ENCODE measurements at places on chromosomes 2 and 18.

DNA sequence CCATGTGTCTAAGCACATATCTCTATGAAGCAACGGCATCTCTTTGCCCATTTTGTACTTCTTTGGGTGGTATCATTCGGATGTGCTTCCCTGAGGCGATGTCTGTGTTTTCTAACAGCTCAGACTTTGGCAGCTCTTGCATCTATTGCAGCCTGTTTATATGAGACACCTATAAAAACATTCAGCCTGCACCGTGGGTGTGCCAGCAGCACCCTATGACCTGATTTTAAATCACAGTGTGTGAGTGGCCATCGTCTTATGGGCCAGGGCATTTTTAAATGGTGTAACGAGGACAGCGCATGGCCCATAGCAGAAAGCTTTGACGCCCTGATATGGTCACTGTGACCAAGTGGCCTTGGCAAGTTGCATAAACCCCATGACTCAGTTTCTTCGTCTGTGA, 12.9 kb downstream of the NPAS2 start:
- DNase-seq = peak; percentile 54

DNA sequence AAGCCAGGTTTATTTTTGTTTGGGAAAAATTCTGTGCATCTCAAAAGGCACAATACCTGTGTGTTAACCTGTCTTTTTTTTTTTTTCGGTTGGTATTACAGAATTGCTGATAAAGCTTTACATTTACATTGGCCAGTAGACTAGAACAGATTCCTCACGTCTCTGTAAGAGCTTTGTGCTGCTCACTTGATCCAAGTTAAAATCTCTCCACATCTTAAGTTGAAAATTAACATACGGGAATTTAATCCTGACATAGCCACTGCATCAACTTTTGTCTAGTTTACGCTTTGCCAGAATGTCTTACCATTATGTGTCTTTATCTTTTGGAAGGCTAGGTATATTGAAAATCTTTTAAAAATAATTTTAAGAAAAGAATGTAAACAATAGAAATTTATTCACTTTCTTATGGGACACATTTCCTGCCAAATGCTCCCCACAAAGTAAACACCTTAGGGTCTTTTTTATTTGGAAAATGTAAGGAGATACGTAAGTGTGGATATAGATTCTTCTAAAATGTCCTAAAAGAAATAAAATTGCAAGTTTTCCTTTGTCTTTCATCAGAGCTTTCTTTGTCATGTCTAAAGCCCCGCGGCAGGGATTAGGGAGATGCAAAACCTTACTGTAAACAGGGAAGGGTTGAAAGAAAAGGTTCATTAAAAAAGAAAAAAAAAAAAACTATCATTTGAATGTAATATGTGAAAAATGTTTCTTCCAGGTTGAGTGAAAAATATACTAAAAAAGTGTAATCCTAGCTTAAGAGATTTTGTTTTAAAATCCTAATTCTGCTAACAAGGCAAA, 912.8 kb downstream of the NRXN1 start:
- no peak for DNase-seq

DNA sequence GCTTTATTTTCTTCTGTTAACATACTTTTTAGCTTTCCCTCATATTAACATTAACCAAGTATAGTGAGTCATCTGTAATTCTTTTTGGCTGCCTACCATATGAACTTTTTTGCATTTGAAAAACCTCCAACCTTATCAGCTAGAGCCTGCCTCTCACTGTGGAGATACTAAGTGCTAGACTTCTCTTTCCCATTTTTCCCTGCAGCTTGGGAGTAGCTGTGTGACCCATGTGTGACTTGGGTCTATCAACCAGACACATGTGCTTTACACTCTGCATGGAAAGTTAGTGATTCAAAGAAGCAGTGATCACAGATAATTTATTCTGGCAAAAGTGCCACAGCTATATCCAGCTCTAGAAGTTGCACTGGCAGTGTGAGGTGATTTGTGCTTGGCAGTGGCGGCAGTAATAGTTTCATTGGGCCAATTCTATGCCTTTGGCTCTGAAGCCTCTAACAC, 36.3 kb downstream of the PREPL start:
- no peak for DNase-seq

GRCh38 chr2:177053716-177054115, 158.9 kb upstream of the HNRNPA3 start:
- DNase-seq = no peak

GRCh38 chr18:48959921-48960920, 9.5 kb upstream of the SMAD7 start:
- peak; percentile 50 for DNase-seq

- no peak for DNase-seq
Observed at GRCh38 chr18:13264091-13265007, 45.8 kb downstream of the LDLRAD4 start.

GRCh38 chr2:158403237-158403636, 53.3 kb downstream of the CCDC148 start:
- no peak for DNase-seq

DNA sequence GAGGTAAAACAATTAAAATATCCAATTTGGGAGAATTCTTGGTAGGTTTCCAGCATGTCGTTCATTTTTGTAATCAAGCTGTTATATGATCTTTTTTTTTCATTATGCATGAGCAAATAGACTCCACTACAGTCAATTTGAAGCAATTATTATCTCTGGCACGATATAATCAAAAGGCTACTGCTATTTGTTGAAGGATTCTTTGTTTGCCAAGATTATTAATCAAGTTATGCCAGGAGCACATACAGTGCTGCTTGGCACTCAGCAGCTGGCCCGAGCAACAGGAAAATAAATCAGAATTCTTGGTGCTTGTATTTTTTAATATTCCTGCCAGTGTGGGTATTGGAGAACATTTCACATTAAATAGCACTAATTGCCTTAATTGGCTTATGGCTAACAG, 279.5 kb downstream of the RND3 start:
- no peak for DNase-seq

- DNase-seq = peak; percentile 35
Observed at GRCh38 chr2:10141736-10142639, 19.4 kb downstream of the RRM2 start.

GRCh38 chr2:46825939-46826568, 89.6 kb downstream of the MCFD2 start:
- DNase-seq = peak; percentile 97

DNA sequence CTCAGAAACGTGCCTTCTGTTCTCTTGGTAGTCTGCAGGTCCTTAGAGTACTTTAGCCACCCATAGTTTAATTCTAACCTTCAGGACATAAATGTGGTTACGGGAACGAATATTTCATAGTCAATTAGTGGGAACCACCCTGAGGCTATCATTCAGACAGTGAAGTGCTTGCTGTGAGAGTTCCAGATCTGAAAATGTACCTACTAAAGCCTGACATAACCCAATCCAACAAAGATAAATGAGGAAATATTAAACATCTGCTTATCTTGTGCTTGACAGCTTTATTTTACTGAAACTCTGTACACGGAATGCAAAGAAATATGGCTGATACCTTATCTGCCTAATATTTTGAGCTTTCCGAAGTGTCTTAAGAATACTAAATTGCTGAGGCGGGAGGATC, 43.0 kb downstream of the RAB27B start:
- DNase-seq = no peak

- no peak for DNase-seq
Observed at GRCh38 chr2:128420776-128421175, 102.1 kb upstream of the HS6ST1 start.

- no peak for DNase-seq
Observed at GRCh38 chr18:12606592-12607315, 51.2 kb downstream of the SPIRE1 start.

DNA sequence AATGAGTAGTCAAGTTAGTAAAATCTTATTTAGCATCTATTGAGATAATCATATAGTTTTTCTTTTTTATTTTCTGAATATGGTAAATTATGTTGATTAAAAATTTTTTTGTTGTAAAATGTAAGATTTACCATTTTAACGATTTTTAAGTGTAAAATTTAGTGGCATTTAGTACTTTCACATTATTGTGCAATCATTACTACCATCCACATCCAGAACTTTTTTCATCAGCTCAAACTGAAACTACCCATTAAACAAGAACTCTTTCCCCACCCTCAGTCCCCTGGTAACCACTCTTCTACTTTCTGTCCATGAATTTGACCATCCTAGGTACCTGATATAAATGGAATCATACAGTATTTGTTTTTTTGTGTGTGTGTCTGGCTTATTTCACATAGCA, 11.1 kb downstream of the RAB3GAP1 start:
- no peak for DNase-seq

DNA sequence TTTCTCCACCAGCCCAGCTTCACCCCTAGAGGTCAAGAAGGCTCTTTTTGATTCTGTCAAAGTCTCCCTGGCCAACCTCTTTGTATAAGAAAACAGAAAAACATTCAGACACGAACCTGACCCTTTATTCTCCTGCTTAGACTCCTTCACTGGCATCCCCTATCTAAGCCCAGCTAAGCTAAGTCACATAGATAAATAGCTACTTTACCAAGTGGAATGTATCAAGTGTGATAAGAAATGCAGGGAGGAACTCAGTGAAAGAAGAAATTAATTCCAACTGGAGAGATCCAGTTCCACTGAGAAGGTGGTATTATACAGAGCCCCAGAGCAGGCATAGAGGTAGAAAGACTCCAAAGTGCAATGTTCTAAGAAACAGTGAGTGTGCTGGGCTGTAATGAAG, 489.5 kb downstream of the TNS1 start:
- no peak for DNase-seq

- DNase-seq = peak; percentile 78
Observed at GRCh38 chr2:160054984-160055725, 7.3 kb downstream of the PLA2R1 start.

DNA sequence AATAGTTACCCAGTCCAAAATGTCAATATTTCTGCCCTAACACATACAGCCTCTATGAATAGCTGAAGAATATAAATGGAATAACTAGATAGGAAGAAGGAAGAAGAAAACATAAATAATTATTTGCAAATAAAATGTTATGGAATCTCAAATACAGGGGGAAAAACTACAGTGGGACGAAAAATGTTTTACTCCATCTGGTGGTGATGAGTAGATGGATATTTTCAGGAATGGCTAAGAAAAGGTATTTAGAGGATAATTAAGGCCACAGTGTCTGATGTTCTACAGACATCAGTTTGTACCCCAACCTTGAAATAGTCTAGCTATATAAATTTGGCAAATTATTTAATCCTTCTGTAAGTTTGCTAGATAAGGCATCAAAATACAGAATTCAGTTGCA, 178.1 kb upstream of the FSHR start:
- DNase-seq = peak; percentile 1

DNA sequence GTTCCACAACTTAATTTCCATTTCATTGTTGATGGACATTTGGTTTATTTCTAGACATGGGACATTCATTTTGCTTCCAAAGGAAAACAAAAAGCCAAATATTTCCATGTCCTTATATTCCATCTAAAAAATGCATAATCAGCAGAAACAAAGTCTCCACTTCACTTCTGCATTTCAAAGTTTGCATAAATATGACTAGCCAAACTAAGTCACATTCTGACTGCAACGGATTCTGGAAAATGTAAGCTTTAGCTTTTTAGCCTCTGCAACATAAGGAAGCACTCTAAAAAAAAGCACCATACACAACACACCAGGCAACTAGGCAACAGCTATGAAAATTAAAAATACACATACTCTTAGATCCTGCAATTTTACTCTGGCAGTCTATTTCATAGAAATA, 135.3 kb downstream of the ETAA1 start:
- no peak for DNase-seq

DNA sequence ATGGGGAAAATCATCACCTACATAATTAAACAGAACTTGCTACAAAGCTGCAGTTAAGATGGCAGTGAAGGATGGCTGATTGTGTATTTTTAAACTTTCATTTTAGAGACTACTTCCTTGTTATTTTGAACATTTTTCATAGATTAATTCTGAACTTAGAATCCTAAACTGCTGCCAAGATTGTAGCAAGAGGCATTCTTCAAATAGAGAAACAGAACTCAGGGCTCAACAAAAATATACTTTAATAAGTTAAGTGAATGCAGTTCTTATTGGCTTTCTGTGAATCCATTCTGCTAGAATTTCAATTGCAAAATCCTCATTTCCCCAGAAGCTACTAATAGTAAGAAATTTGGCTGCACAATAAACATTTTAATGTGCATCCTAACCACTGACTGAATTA, 160.3 kb downstream of the L3MBTL4 start:
- no peak for DNase-seq

DNA sequence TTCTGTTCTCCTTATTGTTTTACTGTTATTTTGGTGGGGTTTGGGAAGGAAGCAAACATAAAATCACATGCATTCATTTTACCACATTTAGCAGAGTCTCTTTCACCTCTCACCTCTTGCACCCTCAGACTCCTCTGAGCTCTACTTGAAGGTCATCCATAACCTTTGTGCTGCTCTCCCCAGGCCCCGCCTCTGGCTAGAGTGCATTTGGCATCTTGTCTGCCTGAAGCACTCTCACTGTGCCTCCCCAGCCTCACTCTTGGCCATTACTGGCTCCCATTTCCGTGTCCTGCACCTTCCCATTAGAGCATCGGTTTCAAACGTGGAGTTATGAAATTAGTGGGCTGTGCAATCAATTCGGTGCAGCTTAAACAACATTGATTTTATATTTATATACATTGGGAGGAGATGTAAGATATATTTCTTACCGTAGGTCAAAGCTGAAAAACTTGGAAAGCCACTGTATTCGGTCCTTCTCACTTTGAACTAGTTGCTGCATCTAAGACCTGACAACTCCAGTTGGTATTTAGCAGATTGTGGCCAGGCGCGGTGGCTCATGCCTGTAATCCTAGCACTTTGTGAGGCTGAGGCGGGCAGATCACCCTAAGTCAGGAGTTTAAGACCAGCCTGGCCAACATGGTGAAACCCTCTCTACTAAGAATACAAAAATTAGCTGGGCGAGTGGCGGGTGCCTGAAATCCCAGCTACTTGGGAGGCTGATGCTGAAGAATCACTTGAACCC, 6.9 kb upstream of the ZFAND2B start:
- DNase-seq = no peak

DNA sequence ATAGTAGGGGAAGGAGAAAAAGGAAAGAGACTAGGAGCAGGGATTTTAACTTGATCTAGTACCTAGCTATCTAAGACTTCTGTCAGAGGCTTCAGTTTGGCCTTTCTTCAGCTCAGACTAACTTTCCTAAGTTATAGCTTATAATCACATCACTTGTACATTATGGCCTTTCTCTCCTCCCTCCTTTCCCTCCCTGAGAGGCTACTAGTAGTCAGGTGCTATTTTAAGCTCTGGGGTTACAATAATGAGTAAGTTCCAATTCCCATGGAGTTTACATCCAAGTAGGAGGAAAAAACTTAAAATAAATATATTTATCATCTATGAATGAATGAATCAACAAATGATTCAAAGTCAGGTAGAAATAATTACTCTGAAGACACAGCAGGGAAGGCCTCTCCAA, 90.8 kb upstream of the CDKL4 start:
- no peak for DNase-seq

DNA sequence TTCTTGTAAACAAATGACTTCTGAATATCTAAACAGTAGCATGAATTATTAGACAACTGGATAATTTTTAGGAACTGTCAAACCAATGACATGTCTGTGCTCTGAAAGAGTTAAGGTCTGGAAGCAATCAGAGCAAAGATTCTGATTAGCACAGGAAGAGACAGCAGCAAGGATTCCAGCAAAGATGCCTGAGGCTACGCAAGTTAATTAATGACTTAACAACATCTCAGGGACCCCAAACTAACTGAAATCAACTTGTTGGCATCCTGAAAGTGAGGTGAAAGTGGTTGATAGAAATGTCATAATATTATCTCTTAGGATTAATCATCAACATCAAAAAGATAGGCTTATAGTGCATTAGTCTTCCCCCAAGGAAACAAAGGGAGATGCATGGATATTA, 123.3 kb upstream of the TMEM200C start:
- no peak for DNase-seq

GRCh38 chr2:197360744-197361156, 50.2 kb upstream of the ANKRD44 start:
- peak; percentile 82 for DNase-seq

GRCh38 chr2:10097352-10098148, 17.3 kb upstream of the CYS1 start:
- peak; percentile 56 for DNase-seq
